Stimulated activated CD4-positive, alpha-beta T cell treated with anti-CD3 and anti-CD28 coated beads, Interleukin-12 subunit alpha, Interleukin-12 subunit beta, amount 100 ng/mL, for 4 hours (primary cell): ENCODE measurements at places on chromosomes 16 and 17.

DNA sequence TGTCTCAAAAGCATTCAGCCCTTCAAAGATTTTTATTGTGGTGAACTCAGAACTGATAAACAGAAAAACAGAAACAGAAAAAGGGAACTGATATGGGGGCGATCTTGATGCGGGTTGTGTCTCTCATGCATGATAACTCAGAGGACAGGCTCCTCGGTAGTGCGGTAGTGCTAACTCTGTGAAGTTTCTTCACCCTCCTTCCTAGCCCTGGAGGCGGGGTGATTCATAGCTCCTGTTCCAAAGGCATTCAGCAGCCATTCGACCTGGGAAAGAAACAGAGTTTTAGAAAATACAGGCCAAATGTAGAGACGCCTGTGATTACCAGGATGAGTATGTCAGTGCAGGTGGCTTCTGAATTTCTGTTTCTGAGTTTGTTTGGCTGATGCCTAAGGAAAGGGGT is 5.5 kb upstream of the MAF start:
- peak; percentile 25 for DNase-seq

GRCh38 chr16:57084996-57085395 is 7.4 kb upstream of the CPNE2 start:
- DNase-seq, result no peak

DNA sequence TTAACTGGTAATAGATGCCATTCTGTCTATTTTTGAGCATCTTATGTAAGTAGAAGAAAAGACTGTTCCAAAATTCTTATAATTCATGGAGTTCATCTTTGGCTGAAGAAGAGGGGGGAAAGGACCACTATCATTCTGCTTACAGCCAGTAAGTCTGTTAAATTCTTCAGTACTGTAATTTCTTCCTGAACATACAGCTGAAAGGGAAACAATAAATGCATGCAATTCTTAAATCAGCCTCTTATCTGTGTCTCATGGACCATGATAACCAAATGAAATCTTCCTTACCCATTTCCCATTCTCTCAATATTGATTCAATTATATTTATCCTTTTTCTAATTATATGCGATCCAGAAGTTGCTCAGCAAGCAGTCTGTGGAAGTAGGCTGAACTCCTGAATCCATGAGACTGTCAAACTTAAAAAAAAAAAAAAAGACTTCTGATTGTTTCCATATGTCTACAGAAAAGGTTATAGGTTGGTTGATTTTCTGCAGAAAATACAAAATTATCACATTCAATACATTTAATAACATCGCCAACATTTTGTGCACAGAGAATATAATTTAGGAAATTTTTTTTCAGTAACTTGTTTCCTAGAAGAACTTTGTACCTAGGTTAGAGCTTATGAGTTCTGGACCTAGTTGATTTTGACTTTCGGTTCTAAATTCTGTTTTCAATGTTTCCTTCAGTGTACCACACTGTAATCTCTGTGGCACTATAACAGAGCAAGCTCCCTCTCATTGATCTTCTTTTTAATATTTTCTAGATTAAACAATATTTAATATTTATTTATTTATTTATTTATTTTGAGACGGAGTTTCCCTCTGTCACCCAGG is 1.2 kb upstream of the ABCA9 start:
- DNase-seq, result no peak

GRCh38 chr17:82653651-82654528 is 5.6 kb upstream of the WDR45B start:
- no peak for DNase-seq

DNA sequence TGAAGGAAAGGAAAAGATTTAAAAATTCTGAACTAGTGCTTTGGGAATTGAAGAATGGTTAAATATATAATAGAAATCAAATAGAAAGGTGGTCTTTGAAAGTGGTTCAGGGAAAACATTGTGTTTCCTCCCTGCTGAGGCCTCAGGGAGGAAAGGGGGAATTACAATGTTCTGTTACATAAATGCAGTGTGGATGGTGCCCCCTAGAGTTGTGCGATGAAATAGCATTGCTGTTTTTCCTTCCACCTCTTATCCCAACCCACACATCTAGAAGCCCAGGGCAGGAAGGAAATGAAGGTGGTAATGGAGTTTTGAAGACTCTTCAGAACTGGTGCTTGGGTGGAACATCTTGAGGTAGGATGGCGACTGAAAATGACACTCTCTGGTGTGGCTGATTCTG is 6.4 kb upstream of the TOX3 start:
- no peak for DNase-seq

- no peak for DNase-seq
Observed at GRCh38 chr17:10089196-10089804, 109.1 kb downstream of the GAS7 start.

GRCh38 chr16:78705694-78706093 is 606.2 kb downstream of the WWOX start:
- no peak for DNase-seq

DNA sequence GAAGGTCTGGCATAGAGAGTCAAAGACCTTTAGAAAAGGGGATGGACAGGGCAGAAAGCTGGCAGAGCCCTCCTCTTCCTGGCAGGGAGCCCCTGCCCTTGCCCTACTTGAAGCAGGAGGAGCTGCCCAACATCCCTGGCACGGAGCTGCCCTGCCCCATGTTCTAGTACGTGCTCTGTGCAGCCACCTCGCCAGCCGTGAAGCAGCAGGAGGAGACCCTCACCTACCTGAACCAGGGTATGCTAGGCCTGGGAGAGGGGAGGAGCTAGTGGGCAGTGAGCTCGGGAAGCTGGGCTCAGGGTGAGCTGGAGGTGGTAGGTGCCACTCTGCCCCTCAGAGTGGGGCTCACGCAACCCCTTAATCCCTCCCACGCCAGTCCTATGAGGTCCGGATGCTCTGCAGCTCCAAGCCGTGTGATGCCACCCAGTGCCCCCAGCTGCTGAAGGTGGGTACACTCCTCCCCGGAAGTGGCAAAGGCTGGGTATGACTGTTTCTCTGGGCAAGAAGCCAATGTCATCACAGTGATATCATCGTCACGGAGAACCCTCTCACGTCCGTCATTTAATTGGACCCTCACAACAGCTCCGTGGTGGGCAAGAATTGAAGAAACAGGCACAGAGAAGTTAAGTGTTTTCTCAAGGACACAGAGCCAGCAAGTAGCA is 12.7 kb upstream of the STAC2 start:
- DNase-seq, result peak; percentile 46

DNA sequence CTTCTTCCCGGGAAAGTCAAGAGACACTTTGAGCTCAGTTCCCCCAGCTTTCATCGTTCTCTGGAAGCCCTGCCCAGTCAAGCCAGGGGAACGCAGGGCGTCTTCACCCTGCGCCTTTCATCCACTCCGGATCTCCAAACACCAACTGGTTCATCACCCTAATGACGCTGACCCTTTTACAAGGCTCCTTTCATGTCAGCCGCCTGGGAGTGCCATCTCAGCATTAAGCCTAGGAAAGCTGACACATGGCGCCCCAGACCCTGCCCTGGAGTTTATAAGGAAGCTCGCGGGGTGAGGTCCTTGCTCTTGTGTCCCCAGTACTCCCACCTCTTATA is 594 bp upstream of the DNAJC7 start:
- DNase-seq, result no peak

GRCh38 chr16:51434567-51435198 is 283.6 kb upstream of the SALL1 start:
- no peak for DNase-seq

- DNase-seq, result no peak
Observed at GRCh38 chr16:89453501-89454321, 36.6 kb downstream of the ANKRD11 start.

DNA sequence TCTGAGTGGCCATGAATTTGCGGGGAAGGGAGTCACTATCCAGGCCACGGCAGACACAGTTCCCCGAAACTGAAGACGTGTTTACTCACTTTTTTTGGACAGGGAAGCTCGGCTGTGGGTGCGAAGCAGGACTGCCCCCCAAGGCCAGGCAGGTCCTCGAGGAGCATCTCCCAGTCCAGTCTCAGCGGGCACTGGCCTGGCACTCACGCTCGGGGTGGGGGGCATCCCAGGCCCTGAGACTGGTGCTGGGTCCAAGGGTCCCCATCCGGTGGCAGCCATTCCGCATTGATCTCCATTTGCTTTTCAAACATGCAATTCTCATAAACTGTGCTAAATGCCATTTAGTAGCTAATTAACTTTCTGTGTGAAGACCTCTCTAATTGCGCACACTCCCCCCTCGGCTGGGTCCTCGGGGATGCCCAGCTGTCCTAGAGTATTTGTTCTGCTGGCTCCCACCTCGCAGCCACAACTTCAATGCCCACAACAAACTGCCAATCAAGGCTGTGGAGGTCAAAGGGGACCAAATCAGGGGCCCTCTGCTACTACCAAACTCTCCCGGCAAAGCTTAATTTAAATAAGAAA is 50.2 kb downstream of the TBC1D16 start:
- DNase-seq, result no peak

GRCh38 chr17:70120425-70120824 is 45.4 kb downstream of the KCNJ16 start:
- DNase-seq, result no peak

DNA sequence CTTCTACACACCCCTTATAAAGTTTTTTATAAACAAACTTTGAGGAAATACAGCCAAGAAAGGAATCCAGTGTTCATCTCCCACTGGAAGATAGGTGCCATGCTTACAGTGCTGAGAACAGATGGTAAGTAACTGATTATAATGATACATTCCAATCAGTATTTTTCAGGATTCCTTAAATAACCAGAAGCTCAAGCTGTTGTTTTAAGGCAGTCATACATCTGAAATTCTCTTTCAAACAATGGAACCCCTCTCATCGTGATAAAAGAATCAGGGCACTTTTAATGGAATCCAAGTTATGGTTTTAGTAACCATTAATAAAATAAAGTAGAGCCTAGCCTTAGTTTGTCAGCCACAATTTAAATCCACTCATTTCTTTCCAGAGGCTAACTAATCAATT is 56.1 kb upstream of the STAC2 start:
- no peak for DNase-seq

DNA sequence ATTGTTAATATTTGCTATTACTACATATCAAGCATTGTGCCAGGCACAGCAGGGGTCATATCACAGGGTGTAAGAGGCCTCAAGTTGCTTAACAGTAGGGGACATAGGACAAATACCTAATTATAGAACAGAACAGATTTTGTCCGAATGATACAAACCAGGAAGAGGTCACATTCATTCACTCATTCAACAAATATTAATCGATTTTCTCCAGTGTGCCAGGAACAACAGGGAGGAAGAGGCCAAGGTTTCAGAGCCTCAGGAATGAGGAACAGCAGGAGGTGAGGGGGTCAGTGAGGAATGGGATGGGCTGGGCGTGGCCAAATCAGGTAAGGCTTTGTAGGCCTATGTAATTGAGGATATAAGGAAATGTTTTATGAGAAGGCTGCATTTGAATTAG is 11.2 kb upstream of the CHST4 start:
- no peak for DNase-seq

- DNase-seq, result no peak
Observed at GRCh38 chr17:81837641-81838040, 2.8 kb upstream of the PPP1R27 start.

GRCh38 chr17:60941028-60941427 is 263.4 kb downstream of the BCAS3 start:
- no peak for DNase-seq

DNA sequence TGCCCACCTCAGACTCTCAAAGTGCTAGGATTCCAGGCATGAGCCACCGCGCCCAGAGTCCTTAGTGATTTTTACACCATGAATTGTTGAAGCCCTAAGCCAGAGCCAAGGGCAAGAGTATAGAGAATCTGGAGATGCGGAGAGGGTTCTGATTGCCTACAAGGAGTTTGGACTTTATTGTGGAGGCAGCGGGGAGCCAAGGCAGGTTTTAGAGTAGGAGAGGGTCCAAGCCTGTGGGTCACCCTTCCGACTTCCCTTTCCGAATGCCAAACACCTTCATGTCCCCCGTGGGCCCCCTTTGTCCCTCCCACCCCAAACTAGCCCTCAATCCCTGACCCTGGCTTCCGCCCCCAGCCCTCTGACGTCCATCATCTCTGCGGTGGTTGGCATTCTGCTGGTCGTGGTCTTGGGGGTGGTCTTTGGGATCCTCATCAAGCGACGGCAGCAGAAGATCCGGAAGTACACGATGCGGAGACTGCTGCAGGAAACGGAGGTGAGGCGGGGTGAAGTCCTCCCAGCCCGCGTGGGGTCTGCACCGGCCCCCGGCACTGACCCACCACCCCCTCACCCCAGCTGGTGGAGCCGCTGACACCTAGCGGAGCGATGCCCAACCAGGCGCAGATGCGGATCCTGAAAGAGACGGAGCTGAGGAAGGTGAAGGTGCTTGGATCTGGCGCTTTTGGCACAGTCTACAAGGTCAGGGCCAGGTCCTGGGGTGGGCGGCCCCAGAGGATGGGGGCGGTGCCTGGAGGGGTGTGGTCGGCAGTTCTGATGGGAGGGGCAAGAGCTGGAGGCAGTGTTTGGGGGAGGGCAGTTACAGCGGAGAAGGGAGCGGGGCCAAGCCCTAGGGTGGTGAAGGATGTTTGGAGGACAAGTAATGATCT is 7.1 kb downstream of the MIEN1 start:
- DNase-seq, result no peak

- peak; percentile 48 for DNase-seq
Observed at GRCh38 chr17:75854881-75855309, 240 bp downstream of the WBP2 start.

DNA sequence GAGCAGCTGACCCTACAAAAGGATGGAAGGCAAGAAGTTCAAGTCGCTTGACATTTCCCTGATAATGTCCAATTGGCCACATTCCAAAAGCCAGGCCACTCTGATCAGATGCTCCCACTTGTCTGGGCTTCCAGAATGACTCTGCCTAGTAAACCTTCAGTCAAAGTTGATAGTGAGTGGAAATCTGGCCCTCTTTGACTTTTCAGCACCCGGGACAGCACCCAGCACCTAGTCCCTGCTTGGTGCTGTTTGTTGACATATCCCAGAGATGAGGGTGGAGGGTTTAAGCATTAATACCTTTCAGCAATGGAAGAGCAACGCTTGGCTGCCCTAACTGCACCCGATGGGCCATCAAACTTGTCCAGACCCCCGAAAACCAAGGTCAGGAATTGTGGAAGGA is 131.3 kb downstream of the AIPL1 start:
- DNase-seq, result no peak

GRCh38 chr16:13892301-13892700 is 27.7 kb upstream of the ERCC4 start:
- DNase-seq, result no peak

GRCh38 chr17:41256291-41256685 is 1.1 kb downstream of the KRTAP9-9 start:
- DNase-seq, result no peak

DNA sequence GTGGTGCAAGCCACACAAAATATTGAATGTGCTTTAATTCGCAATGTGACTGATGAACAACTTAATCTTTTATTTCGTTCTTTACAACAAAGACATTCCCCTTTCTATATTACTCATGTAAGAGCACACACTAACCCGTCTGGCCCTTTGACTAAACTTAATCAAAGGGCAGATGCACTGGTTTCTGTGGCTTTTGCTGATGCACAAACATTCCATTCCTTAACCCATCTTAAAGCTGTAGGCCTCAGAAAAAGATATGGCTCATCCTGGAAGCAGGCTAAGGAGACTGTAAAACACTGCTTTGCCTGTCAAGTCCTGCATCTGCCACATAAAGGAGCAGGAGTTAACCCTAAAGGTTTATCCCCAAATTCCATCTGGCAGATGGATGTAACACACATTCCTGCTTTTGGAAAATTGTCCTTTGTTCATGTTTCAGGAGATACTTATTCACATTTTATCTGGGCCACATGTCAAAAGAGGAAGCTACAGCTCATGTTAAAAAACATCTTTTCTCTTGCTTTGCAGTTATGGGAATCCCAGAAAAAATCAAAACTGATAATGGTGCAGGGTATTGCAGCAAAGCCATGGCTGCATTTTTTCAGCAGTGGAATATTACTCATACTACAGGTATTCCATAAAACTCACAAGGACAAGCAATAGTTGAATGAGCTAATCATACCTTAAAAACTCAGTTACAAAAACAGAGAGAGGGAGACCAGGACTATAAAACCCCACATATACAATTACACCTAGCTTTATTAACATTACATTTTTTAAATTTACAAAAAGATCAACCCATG is 137.2 kb downstream of the AHSP start:
- DNase-seq, result no peak
